Naive thymus-derived CD8-positive, alpha-beta T cell (primary cell): ENCODE measurements at places on chromosomes 12 and 14. TPM values are rescaled to one million over a fixed set of nuclear protein-coding genes. Genes with fewer than 3 reads are reported as not detected.

DNA sequence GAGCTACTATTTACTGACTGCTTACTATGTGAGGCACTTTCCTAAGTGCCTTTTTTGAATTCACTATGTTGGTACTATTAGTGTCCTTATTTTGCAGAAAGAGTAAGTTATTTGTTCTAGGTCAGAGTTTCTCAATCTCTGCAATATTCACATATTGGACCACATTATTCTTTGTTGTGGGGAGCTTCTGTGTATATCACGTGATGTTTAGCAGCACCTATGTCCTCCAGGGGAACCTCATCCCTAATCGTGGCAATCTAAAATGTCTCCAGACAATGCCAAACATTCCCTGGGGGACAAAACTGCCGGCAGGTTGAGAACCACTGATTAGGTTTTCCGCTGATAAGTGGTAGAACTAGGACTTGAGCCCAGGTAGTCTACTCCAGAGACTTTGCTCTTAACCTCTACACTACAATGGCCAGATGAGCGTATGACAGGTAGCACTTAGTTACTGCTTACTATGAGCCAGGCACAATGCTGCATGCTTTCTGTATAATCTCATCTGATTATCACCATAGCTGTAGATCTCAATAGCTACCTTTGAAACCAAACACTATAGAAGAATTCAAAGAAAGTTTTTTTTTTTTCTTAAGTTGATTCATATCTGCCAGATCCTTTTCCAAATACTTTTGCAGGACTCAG is 38.9 kb downstream of the NELL2 start:
- no peak for DNase-seq

DNA sequence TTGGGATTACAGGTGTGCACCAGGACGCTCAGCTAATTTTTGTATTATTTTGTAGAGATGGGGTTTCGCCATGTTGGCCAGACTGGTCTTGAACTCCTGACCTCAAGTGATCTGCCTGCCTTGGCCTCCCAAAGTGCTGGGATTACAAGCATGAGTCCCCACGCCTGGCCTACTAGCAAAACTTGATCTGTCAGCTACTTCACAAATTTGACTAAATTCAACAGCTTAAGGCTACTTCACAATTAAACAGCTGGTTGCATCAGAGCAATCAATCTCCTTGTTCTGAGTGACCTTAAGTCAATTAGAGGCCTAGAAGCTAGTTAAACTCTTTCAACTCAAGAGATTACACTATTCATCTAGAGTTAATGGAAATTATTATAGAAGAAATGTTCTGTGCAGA is 12.2 kb downstream of the COQ10A start:
- DNase-seq = no peak

DNA sequence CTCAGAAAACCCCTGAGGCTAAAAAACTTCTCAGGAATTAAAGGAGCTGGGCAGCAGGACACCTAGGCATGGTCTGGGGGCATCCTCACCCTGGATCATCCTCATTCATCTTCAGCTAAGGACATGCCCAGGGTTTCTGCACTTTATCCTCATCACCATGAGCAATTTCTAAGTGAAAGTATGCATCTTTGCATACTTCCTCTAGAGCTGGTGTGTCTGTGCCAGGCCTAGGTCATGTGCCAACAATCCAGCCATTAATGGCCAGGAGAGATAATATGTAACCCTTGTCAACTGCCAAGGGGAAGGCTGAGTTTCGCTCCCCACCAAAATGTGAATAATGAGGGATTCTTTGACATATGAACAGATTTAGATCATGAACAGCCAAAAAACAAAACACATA is 160.5 kb downstream of the KITLG start:
- no peak for DNase-seq

- DNase-seq = peak; percentile 27
Measured at GRCh38 chr12:3033539-3033867, 43.7 kb upstream of the TSPAN9 start.

GRCh38 chr14:22303589-22304195 is 285.3 kb downstream of the DAD1 start:
- peak; percentile 7 for DNase-seq

Gene CFAP54
- not detected for polyA plus RNA-seq
